ENCODE measurements at places on chromosomes 2 and 18.

DNA sequence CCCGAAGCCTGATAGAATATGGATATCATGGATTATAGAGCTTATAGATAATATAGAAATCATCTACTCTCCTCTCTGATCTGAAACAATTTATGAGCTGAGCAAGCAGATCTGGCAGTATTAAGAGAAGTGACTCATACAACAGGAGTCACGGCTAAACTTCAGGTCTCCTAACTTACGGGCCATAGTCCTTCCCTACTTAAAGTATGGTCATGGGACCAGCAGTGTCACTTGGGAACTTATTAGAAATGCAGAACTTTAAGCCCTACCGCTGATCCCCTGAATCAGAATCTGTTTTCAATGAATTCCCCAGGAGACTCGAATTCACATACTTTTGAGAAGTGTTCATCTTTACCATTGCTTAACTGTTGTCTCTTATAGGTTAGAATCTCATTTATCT lies 195.7 kb upstream of the FANCL start:
- DNase-seq: no peak

- no peak for DNase-seq
Observed at GRCh38 chr18:55228707-55229106, 269.4 kb upstream of the CCDC68 start.

- no peak for DNase-seq
Observed at GRCh38 chr2:239318790-239319661, 81.8 kb downstream of the HDAC4 start.

- no peak for DNase-seq
Observed at GRCh38 chr2:234682492-234683228, 185.8 kb upstream of the ARL4C start.

- DNase-seq: no peak
Observed at GRCh38 chr18:31204166-31204565, 41.5 kb upstream of the DSC1 start.

GRCh38 chr2:5454051-5454390 lies 238.2 kb upstream of the SOX11 start:
- no peak for DNase-seq

DNA sequence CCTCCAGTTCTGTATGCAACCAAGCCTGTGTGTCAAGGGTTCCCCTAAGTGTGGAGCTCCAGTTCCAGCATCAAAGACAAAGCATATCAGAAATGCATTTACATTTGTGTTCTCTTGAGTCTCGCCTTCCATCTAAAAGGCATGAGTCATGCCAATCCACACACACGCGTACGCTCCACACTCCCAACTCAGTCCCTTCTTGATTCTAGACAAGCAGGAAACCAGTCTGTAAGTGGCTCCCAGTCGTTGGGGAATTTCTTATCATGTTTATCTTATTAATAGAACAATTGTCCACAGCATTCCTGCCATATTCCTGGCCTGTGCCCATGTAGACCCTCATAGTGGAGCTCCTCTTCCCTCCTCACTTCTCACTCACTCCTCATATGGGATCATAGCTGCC lies 86.4 kb upstream of the SLC35G4 start:
- no peak for DNase-seq

DNA sequence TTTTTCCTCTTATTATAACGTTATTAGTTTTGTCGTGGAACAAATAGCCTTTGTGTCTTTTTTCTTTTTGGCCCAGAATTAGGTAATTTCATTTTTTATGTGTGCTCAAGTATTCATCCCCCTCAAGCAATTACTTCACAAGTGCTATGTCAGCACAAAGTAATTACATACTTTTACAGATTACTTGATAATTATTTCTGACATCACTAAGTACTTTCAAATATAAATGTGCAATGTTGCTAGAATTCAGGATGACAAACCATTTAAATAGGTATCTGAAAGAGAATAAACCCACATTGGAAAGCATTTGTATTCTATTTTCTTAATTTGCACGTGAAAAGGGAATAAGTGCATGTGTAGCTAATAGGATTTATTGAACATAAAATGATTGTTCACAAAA lies 238.2 kb downstream of the CDH7 start:
- DNase-seq: no peak

DNA sequence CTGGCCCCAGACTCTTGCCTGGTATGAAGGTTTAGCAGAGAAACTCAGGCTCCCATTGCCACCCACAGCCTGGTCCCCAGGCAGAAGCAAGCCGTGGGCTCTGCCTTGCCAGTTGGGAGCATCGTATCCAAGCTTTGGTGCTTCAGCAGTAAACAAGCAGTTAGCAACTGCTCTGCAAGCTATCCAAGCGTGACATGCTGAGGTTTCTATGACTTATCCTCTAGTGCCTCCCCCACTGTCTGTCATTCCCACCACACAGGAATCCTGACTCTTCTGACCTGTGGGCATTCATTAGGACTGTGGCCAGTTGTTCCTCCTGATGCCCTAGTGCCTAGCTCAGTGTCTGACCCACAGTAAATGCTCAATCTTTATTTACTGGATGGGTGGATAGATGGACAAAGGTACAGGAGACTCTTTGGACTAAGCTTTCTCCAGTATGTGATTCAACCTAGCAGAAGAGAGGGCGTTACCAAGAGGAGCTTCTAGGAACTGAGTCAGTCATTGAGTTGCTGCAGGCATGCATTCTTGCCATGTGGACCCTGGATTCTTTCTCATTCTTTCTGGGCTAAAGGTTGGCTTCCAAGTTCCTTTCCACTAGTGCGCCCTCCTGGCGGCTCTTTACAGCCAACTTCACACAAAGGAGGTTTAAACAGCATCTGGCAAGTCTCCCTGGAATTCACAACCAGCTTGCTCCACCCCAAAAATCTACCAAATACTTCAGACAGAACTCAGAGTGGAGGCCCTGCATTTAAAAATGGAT lies 40.6 kb upstream of the MRPL19 start:
- no peak for DNase-seq

DNA sequence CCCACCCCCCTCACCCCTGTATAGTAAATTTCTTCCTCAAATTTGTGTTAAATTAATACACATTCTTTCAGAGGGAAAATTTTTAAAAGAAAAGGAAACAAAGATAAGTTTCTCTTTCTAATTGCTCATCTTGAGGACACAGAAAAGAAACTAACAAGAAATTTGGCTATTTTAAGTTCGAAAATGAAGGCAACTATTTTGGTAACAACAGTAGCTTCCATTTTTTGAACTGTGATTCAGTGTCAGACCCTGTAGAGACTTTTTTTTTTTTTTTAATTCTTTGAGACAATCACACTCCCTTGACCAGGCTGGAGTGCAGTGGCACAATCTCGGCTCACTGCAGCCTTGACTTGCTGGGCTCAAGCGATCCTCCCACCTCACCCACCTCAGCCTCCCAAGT lies 194.9 kb downstream of the SS18 start:
- DNase-seq: no peak

GRCh38 chr2:120972286-120972685 lies 236.6 kb downstream of the GLI2 start:
- no peak for DNase-seq

Measured in NK-92 treated with Interleukin-12 subunit alpha and Interleukin-12 subunit beta, amount 100 ng/mL, for 24 hours (cell line).